ENCODE measurements at places on chromosomes 7 and 10. TPM values are rescaled to one million over a fixed set of nuclear protein-coding genes. Genes with fewer than 3 reads are reported as not detected.

- DNase-seq = no peak
- no peak overlapping the region for H3K4me3 ChIP-seq
- H3K27ac ChIP-seq = no peak overlapping the region
- H3K4me1 ChIP-seq = no peaks in the 10 kb centered on the region
Observed at GRCh38 chr7:125559921-125560320, 630.3 kb upstream of the POT1 start.

DNA sequence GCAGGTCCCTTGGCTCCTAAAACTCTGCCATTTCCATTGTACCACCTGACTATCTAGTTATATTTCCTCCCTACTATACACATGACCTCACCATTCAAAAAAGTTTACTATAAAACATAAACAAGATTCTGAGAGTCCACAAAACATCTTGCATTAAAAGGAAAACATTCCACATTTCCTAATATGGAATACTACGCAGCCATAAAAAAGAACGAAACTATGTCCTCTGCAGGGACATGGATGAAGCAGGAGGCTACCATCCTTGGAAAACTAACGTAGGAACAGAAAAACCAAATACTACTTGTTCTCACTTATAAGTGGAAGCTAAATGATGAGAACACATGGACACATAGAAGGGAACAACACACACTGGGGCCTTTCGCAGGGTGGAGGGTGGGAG is 48.3 kb downstream of the SVIL start:
- H3K27me3 ChIP-seq = no peaks in the 10 kb centered on the region
- no peak overlapping the region for H3K4me3 ChIP-seq
- H3K27ac ChIP-seq = no peak overlapping the region
- peaks cover 8% of the 10 kb centered on the region for H3K4me1 ChIP-seq
- no peak for DNase-seq

DNA sequence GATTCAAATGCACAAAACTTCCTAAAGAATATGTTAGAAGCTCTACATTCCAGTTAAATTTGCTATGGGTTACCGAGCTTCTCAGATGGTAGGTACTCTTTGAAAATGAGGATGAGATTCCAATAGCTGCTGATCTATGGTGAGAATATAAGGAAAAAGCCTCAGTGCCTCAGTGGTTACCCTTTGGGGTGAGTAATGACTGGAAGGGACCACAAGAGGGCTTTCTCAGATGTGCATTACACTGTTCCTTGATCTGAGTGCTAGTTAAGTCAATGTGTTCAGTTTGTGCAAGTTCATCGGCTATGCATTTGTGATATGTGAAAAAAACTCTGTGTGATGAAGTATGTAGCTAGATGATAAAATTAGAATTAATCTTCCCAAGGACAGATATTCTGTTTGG is 3.5 kb downstream of the NRCAM start:
- no peaks in the 10 kb centered on the region for H3K36me3 ChIP-seq
- no peak overlapping the region for H3K4me3 ChIP-seq
- no peak for DNase-seq
- H3K27me3 ChIP-seq = peaks cover 15% of the 10 kb centered on the region
- H3K27ac ChIP-seq = no peak overlapping the region

DNA sequence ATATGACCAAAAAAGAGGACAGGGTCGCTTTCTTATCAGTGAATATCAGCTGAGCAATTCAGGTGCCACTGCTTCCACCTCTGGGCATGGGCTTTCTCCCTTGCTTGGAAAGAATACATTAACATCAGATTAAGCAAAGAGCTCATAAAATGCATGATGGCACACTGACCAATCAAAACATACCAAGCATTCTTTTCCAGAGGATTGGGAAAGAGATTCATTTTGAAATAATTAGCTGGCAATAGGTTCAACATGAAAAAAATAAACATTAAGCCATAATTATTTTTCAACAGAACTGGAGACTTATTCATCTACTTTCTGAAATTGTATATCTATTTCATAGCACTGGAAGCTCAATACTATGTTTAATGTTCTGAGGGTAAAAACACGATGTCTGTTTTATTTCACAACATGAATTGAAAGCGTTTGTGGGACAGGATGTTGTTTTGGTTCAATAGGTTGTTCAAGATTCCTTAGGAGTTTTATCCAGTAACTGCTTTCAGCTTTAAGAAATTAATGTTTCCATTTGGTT is 53.2 kb downstream of the TFAM start:
- H3K36me3 ChIP-seq = no peaks in the 10 kb centered on the region
- no peaks in the 10 kb centered on the region for H3K27me3 ChIP-seq
- DNase-seq = no peak
- peaks cover 12% of the 10 kb centered on the region for H3K4me1 ChIP-seq
- H3K27ac ChIP-seq = no peak overlapping the region
- no peak overlapping the region for H3K4me3 ChIP-seq

- H3K27ac ChIP-seq = no peak overlapping the region
- H3K27me3 ChIP-seq = no peaks in the 10 kb centered on the region
- no peaks in the 10 kb centered on the region for H3K36me3 ChIP-seq
- H3K4me1 ChIP-seq = peaks cover 4% of the 10 kb centered on the region
- peak; percentile 16 for DNase-seq
Observed at GRCh38 chr10:12262278-12262981, 66.4 kb downstream of the CDC123 start.

- H3K4me1 ChIP-seq = no peaks in the 10 kb centered on the region
- no peak overlapping the region for H3K27ac ChIP-seq
- H3K36me3 ChIP-seq = no peaks in the 10 kb centered on the region
- no peak for DNase-seq
- H3K27me3 ChIP-seq = no peaks in the 10 kb centered on the region
- no peak overlapping the region for H3K4me3 ChIP-seq
Observed at GRCh38 chr10:105062951-105063350, 421.9 kb downstream of the SORCS3 start.

DNA sequence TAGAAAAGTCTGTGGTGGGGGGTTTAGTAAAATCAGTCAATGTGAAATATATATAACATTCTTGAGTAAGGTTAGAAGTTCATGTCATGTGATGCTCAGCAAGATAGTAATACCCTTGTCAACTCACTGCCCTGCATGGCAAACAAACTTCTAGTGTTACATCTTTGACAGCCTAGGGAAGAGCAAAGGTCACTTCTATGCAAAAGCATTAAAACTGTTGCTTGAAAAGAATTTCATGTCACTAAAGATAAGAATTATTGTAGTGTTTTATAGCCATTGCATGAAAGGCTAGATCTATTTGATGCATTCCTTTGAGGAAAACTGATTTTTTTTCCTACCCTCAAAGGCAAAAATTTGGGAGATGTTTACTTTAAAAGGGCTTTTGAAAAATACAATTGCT is 176.0 kb downstream of the SKAP2 start:
- H3K4me1 ChIP-seq = no peaks in the 10 kb centered on the region
- H3K4me3 ChIP-seq = no peak overlapping the region
- DNase-seq = no peak
- no peaks in the 10 kb centered on the region for H3K27me3 ChIP-seq
- H3K27ac ChIP-seq = no peak overlapping the region

DNA sequence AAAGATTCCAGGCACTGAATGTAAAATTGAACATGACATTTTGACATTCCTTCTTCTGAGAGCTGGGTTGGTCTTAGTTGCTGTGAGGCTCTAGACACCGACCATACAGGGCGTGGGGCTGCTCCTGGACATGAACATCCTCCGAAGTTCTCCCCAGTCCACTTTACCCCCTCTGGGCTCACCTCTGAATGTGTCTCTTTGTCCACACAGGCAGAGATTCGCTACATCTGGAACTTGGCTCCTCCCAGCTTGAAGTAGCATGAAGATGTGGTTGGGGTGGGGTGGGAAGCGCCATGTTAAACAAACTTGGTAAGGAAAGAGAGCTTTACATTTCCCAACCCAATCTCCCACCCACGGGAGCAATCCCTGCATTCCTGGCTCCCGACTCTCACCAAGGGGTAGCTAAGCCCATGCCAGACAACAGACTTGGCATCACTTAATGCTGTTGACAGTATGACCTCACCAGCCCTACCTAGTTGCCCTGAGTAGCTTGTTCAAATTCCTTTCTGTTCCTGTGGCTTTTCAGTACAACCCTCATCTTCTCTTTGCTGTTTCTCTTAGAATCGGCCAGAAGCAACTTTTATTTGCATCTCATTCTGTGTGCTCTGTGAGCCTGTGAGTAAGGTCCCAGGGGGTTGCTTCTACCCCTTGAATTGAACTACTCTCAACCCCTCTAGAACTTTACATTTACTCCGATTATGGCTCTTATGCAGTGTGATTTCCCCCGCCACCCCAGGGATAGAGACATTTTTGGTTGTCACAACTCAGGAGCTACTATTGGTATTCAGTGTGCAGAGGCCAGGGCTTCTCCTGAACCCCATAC is 211.4 kb downstream of the SEC23IP start:
- H3K4me1 ChIP-seq = no peaks in the 10 kb centered on the region
- no peak for DNase-seq
- no peaks in the 10 kb centered on the region for H3K27me3 ChIP-seq
- no peaks in the 10 kb centered on the region for H3K36me3 ChIP-seq
- H3K4me3 ChIP-seq = no peak overlapping the region

GRCh38 chr10:123620621-123621020 is 45.5 kb upstream of the GPR26 start:
- no peaks in the 10 kb centered on the region for H3K36me3 ChIP-seq
- H3K4me3 ChIP-seq = no peak overlapping the region
- DNase-seq = no peak
- no peaks in the 10 kb centered on the region for H3K27me3 ChIP-seq
- no peaks in the 10 kb centered on the region for H3K4me1 ChIP-seq
- H3K27ac ChIP-seq = no peak overlapping the region

GRCh38 chr7:28530803-28531175 is 118.5 kb downstream of the CREB5 start:
- H3K36me3 ChIP-seq = no peaks in the 10 kb centered on the region
- H3K4me1 ChIP-seq = no peaks in the 10 kb centered on the region
- H3K27ac ChIP-seq = no peak overlapping the region
- H3K27me3 ChIP-seq = no peaks in the 10 kb centered on the region

- no peaks in the 10 kb centered on the region for H3K27me3 ChIP-seq
- H3K36me3 ChIP-seq = no peaks in the 10 kb centered on the region
- no peak overlapping the region for H3K4me3 ChIP-seq
- peaks cover 40% of the 10 kb centered on the region for H3K4me1 ChIP-seq
- no peak overlapping the region for H3K27ac ChIP-seq
- no peak for DNase-seq
Observed at GRCh38 chr10:110747609-110748464, 103.7 kb downstream of the RBM20 start.

BTBD16 gene
- not detected for total RNA-seq

SLC18A2 gene
- total RNA-seq = 0.38 TPM

IQUB gene
- 0.14 TPM for total RNA-seq

C7orf57 gene
- total RNA-seq = not detected

HMX2 gene
- total RNA-seq = not detected

AMZ1 gene
- total RNA-seq = 2.0 TPM
